ENCODE measurements at places on chromosomes 2 and 18. TPM values are rescaled to one million over a fixed set of nuclear protein-coding genes. Genes with fewer than 3 reads are reported as not detected.

Gene IL1A
- not detected for total RNA-seq

Gene GPR45
- not detected for total RNA-seq

DNA sequence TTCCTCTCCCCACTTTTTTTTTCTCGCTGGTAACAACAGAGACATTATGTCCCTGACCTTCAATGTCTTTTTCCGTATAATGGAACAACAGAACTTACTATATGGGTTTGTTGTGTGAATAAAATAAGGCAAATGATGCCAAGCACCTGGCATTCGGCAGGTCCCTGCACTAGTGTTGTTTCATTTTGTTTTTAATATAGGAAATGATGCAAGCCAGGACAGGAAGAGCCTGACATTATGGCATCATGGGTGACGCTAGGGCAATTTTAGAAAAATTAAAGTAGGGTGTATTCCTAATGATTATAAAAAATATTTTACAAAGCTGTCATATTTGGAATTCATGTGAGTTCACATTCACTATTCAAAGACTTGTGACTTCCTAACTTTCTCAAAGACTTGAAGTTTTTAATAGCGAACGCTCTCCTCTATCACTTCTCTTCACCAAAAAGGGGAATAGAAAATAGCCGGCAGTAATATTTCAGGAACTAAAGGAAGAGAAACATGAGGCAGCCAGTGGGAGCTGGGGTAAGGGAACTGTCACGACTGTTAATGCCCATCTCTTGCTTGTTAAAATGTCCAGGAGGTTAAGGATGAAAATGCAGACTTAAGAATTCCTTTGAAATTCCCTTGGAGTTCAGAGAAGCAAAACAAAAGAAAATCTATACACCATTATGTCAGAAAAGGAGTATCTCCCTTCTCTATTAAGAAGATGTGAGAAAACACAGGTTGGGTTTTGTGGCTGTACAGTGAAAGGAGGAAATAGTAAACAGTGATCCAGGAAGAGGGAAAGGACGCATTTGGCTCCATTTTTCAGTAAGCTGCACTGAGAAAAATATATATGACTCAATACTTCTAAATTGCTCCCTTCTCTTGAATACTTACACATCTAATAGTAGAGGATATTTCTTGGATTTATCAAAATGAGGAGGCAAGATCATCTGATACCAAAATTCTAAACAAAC, 60.2 kb downstream of the DPP4 start:
- peaks cover 62% of the 10 kb centered on the region for H3K4me1 ChIP-seq
- H3K36me3 ChIP-seq, result peaks cover 76% of the 10 kb centered on the region
- no peaks in the 10 kb centered on the region for H3K27me3 ChIP-seq

- H3K4me1 ChIP-seq, result no peaks in the 10 kb centered on the region
- peaks cover 12% of the 10 kb centered on the region for H3K27me3 ChIP-seq
- H3K4me3 ChIP-seq, result no peak overlapping the region
- no peak overlapping the region for H3K27ac ChIP-seq
- DNase-seq, result no peak
Measured at GRCh38 chr18:56576826-56577573, 61.4 kb downstream of the TXNL1 start.

GRCh38 chr2:238346544-238346943, 26.2 kb downstream of the TRAF3IP1 start:
- DNase-seq, result no peak
- no peaks in the 10 kb centered on the region for H3K27me3 ChIP-seq
- H3K4me3 ChIP-seq, result no peak overlapping the region
- H3K36me3 ChIP-seq, result no peaks in the 10 kb centered on the region

Gene ALPG
- not detected for total RNA-seq

GRCh38 chr2:134706587-134707329, 12.0 kb downstream of the TMEM163 start:
- no peaks in the 10 kb centered on the region for H3K36me3 ChIP-seq
- peaks cover 7% of the 10 kb centered on the region for H3K4me1 ChIP-seq
- H3K27ac ChIP-seq, result no peak overlapping the region
- H3K27me3 ChIP-seq, result peaks cover 85% of the 10 kb centered on the region

- DNase-seq, result no peak
- H3K4me1 ChIP-seq, result peaks cover 12% of the 10 kb centered on the region
- H3K27me3 ChIP-seq, result no peaks in the 10 kb centered on the region
- H3K36me3 ChIP-seq, result peaks cover 10% of the 10 kb centered on the region
- no peak overlapping the region for H3K27ac ChIP-seq
- no peak overlapping the region for H3K4me3 ChIP-seq
Measured at GRCh38 chr2:70985956-70986355, 7.5 kb downstream of the ANKRD53 start.

GRCh38 chr18:46034230-46034629, 37.8 kb downstream of the PSTPIP2 start:
- H3K27ac ChIP-seq, result no peak overlapping the region
- no peak overlapping the region for H3K4me3 ChIP-seq
- H3K36me3 ChIP-seq, result peaks cover 5% of the 10 kb centered on the region
- peaks cover 3% of the 10 kb centered on the region for H3K4me1 ChIP-seq

DNA sequence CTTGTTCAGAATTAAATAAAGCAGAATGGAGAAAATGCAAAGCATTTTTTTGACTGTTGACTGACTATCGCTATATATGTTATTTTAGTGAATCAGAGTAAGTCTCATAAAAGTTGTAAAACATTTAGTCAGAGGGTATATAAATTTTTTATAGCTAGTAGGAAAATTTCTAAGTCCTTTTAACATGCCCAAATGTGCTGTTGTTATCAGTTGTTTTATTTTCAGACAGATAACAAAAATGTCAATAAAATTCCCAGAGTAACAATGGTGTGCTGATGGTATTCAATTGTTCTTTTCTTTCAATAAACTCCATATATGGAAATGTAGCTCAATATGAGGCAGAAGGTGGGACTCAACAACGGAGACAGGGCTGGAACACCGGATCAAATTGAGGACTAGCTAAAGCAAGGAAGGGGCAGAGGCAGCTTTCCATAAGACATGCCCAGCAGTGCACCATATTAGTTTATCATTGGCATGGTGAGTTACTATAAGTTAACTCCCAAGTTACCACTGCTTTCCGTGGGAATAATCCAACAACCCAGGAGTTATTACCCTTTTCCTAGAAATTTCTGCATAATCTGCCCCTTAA, 26.6 kb downstream of the GULP1 start:
- H3K4me1 ChIP-seq, result no peaks in the 10 kb centered on the region
- H3K4me3 ChIP-seq, result no peak overlapping the region
- H3K27me3 ChIP-seq, result no peaks in the 10 kb centered on the region
- DNase-seq, result no peak

DNA sequence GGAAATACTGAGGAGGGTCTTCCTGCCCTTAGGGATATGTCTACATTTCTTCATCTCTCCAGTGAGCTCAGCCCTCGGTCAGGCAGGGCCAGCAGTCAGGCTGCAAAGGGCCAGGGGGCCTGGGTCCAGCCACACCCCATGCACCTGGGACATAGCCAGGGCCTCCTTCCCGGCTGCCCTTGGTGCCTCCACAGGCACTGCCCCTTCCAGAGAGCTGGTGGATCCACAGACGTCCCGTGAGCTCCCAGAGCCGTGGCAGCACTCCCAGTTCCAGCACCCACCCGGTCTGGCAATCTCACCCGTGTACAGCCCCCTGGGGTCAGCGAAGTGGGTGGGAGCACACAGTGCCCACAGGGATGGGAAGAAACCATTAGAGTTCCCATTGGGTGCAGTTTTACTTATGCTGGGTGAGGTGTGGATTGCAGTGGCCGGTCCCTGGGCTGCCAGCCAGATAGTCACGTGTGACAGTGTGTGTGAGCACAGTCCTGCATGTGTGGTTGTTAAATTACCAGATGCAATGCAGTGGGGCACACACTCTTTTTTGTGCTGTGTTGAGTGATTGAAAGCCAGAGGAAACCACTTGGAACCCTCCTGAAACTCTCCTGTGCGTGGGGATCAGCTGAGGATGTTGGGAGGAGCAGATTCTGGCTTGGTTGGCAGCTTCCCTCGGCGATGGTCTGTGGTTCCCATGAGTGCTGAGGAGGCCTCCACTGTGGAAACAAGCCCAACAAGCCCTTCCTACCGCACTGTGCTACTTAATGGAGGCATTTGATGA, 131.0 kb downstream of the SNTG2 start:
- H3K4me3 ChIP-seq, result no peak overlapping the region
- no peak for DNase-seq
- no peaks in the 10 kb centered on the region for H3K36me3 ChIP-seq
- no peaks in the 10 kb centered on the region for H3K4me1 ChIP-seq

GRCh38 chr18:36559149-36559857, 261.8 kb downstream of the FHOD3 start:
- H3K27me3 ChIP-seq, result peaks cover 12% of the 10 kb centered on the region
- no peaks in the 10 kb centered on the region for H3K36me3 ChIP-seq
- H3K27ac ChIP-seq, result no peak overlapping the region
- no peaks in the 10 kb centered on the region for H3K4me1 ChIP-seq
- H3K4me3 ChIP-seq, result no peak overlapping the region

Gene ICOS
- 32.0 TPM for total RNA-seq

DNA sequence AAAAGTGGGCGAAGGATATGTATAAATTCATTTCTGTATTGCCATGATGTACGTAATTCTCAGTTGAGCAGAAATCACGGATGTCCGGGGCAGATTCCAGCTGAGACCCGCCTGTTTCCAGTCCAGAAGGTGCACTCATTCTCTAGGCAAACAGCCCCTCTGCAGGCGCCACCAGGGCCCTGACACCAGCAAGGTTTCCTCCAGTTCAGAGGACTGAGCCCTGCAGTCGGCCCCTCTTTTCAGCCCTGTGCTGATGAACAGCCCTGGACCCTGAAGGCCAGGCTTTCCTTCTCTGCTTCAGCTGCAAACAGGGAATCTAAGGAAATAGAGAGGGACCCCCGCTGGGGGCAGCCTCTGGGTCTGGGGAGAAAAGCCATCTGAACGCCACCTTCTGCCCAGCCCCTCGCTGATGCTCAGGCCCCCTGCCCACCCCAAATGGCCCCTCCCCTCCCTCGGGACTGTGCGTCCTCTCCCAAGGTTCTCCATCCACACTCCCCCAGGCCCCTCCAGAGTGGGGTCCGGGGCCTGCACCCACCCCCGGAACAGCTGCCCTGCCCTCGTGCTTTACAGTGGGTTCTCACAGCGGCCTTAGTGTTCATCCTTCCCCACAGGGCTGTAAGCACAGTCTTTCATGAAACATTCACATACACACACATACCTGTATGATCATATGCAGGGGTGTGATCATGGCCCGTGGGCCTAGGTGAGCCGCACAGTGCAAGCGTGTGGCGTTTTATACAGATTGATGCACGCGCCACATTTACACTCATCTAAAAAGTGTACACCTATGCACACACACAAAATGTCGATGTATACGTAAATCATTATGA, 12.1 kb downstream of the COPS9 start:
- no peak overlapping the region for H3K27ac ChIP-seq
- peaks cover 11% of the 10 kb centered on the region for H3K27me3 ChIP-seq
- H3K36me3 ChIP-seq, result peaks cover 1% of the 10 kb centered on the region
- peaks cover 1% of the 10 kb centered on the region for H3K4me1 ChIP-seq

DNA sequence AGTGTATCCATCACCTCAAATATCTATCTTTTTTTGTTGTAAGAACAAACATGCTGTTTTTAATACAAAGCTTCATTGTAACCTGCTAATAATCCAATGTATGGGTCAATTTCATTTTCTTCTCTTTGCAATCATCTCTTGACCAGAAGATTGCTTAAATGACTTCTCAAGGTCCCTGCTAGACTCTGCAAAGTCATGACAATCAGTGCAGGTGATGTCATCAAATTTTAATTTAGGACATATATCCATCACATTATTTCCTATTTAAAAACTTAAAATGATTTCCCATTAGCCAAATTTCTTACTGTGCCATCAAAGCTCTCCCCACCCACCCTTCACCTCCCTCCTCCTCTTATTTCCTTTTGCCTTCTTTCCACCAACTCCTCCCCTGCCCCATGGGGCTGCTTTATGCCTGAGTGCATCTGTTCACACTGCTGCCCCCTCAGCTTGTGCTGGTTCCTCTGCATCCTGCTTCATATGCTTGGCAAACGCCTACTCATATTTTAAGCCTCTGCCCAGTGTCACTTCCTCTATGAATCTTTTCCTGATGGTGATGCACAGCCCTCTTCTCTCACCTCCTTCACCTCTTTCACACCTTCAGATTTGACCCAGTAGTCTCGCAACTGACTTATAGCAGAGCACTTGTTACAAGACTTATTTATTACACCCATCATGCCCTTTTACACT, 20.3 kb downstream of the PLEK start:
- peaks cover 26% of the 10 kb centered on the region for H3K4me1 ChIP-seq
- H3K4me3 ChIP-seq, result no peak overlapping the region
- H3K27me3 ChIP-seq, result peaks cover 2% of the 10 kb centered on the region
- H3K36me3 ChIP-seq, result peaks cover 1% of the 10 kb centered on the region
- DNase-seq, result no peak

DNA sequence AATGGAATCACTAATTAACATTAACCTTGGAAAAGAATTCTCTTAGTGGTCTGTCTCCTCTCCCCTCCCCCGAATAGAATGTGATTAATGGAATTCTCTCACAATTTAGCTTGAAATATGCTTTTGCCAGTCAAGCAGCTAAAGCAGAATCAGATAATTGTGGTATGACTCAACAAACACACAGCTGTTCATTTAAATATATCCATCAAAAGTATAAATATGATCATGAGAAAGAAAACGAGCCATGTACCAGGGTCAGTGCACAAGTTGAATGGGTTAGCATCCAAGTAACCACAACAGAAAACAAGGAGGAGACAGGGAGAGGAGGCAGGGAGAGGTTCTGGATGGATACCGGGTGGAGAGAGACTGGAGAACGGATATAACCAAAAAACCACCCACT, 66.9 kb downstream of the ACVR1 start:
- H3K27me3 ChIP-seq, result no peaks in the 10 kb centered on the region
- H3K4me1 ChIP-seq, result peaks cover 14% of the 10 kb centered on the region
- H3K27ac ChIP-seq, result no peak overlapping the region
- no peak for DNase-seq
- H3K36me3 ChIP-seq, result peaks cover 28% of the 10 kb centered on the region

DNA sequence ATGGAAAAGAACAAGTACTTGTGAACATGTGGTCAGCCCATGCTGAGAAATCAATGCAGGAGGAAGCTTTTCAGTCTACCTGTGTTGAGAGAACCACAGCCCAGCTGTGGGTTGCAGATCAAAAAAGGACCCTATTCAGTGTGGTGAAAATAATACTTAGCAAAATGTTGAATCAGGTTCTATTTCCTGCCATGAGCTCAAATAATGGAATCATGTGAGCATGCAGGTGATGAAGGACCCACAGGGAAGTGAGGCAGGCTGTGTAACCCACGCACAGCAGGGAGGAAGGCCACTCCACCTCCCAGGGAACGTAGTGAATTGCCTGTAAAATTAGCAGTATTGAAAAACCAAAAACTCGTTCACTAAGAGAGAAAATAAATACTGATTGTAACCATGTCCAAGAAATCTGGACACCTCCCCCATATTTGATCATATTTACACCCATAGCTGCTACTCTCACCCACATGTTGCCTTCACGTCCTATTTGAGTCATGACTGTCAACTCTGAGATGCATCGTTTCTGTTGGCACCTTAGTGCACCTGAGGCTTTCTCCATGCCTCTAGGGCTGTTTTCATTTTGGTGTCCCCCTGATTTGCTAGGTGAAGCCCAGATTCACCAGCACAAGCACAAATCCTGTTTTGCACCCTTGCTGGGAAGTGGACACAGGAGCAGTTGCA, 20.5 kb upstream of the BCL2L11 start:
- H3K4me3 ChIP-seq, result peak overlapping the region; percentile 10
- peaks cover 9% of the 10 kb centered on the region for H3K27me3 ChIP-seq
- no peak for DNase-seq
- H3K4me1 ChIP-seq, result peaks cover 12% of the 10 kb centered on the region
- H3K36me3 ChIP-seq, result no peaks in the 10 kb centered on the region
